ENCODE measurements at places on chromosomes 16 and 17.

GRCh38 chr17:38597375-38597774 lies 8.4 kb downstream of the SRCIN1 start:
- no peak for DNase-seq

- DNase-seq = no peak
Measured at GRCh38 chr16:46577988-46578579, 43.1 kb downstream of the SHCBP1 start.

DNA sequence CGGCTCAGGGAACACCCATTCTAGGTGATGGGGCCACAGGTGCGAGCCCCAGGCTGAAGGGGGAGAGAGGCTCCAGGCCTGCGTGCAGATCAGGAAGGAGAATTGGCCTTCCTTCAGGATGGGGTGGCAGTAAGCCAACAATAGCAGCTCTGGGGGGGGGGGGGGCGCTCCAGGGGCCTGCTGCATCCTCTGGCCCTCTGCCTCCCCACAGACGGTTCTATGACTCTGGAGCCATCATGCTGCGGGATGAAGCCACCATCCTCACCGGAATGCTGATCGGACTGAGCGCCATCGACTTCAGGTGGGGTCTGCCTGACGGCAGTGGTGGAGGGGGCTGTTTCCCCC lies 6.1 kb downstream of the RUNDC3A start:
- no peak for DNase-seq

- DNase-seq = no peak
Measured at GRCh38 chr17:28488533-28489276, 15.3 kb downstream of the SLC13A2 start.

GRCh38 chr17:72887322-72887721 lies 205.2 kb downstream of the SLC39A11 start:
- no peak for DNase-seq

DNA sequence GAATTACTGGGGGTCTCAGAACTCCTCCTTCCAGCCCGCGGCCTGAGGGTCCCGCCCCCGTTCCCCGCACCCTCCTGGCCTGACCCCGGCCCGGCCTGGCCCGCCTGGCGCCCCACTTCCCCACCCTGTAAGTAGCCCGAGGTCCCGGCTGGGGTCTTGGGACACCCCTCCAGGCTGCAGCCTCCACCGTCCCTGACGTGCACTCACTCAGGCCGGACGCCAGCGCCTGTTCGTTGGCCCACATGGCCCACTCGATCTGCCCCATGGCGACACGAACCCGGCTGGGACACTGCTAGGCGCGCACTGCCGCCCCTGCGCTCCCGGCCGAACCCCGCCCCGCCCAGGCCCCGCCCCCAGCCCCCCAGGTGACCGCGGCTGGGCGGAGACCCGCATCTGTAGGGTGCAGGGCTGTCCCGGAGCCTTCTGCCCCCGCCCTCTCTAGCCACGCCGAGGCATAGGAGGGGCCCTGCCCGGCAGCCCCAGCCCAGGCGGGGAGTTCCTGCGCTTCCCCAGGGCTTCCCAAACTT lies at the start of gene CYBA:
Gene CYBA (minus strand): TSS at position 305 of the 527 bp plus-strand sequence. CDS start 40 bp downstream, at position 265.
- DNase-seq = no peak

DNA sequence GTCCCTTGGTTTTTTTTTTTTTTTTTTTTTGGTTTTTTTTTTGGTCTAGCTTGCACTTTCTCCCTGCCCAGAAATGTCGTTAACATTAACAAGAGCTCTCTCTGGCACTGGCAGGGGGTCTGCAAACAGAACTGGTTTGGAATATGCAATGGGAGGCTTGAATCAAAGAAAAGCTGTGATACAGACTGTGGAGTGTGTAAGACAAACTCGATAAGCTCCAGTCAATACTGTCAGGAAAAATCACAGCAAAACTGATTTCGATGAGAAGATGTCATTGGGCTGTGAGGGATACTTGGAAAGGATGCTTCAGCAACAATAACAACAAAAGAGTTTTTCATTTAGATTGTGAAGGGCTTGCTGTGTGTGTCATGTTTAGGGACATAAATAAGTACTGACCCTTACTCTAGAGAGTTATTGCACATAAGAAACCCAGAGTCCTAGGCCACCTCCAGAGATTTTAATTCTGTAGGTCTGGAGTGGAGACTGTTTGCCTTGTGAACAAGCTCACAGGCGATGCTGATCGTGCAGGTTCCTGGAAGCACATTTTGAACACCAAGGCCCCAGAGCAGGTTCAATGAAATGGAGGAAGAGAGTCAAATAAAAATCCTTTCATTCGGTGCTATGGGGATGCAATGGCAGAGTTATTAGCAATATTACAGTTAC lies 470.7 kb upstream of the RBFOX1 start:
- no peak for DNase-seq

DNA sequence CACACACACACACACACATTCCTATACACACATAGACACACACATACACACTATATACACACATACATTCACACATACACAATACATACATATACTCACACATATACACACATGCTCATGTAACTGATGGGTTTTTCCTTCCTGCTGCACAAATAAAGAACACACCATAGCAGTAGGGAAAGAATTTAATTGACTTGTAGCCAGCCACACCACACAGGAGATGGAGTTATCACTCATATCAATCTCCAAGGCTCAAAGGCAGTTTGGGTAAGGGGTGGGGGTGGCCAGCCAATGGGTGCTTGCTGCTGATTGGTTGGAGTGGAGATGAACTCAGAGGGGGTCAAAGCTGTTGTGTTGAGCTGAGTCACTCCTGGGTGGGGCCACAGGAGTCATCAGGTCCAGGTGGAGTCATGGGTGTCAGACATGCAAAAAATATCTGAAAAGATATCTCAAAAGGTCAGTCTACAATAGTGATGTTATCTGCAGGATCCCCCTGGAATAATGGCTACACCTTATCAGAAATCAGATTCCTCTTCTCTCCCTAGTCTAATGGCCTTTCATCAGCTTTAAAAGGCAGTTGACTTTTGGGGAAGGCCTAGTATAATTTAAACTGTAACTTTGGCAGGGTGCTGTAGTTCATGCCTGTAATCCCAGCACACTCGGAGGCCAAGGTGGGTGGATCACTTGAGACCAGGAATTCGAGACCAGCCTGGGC lies 46.1 kb downstream of the WSB1 start:
- no peak for DNase-seq

DNA sequence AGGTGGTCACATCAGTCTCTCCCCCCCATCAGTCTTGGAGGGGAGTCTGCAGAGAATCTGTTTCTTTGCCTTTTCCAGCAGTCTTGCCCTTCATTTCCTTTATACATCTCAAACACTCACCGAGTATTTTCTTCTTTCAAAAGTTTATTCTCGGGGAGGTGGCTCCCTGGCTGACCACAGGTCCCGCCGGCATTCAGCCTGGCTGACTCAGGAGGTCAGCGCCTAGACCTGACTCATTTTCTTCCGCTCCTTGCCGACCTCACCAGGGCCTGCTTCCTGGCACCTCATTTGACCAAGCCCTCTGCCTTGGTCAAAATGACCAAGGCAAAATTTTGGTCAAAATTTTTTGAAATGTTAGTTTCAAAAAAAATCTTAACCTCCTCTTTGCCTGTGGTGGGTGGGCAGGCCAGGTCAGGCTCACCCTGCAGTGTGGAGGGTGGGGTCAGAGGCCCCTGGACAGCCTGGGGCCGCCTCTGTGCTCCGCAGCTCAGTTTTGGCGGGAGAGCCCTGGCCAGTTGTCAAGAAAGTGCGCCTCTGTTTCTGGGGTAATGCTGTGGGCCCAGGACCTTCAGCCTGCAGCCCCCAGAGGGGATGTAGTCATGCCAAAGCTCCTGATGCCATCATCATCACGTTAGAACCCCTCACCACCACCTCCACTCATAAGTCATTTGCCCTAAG lies 165.6 kb downstream of the SPECC1 start:
- DNase-seq = no peak

DNA sequence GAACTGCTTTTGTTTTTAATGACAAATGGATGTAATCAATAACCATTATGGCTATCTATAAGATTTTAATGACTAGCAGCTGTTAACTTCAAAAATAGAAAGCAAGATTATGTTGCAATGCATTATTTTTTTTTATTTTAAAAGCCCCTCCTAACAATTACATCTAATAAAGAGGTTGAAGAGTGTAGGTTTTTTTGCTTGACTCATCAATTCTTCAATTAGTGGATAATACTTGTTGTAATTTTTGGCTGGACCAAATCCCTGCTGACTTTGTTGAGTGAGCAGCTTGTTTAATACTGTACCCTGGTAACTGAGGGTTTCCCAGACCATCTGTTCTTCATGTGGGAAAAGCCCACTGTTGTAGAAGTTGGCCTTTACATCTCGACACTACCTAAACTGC lies 24.2 kb downstream of the KRT25 start:
- no peak for DNase-seq

GRCh38 chr16:66521951-66522771 lies 27.8 kb downstream of the TK2 start:
- DNase-seq = no peak

- DNase-seq = no peak
Measured at GRCh38 chr17:13387952-13388351, 213.8 kb downstream of the HS3ST3A1 start.

All from omental fat pad (tissue), 4 donors.